ENCODE measurements at places on chromosomes 3 and 15.

GRCh38 chr3:172746475-172746874 is 4.1 kb upstream of the ECT2 start:
- peak; percentile 56 for DNase-seq

DNA sequence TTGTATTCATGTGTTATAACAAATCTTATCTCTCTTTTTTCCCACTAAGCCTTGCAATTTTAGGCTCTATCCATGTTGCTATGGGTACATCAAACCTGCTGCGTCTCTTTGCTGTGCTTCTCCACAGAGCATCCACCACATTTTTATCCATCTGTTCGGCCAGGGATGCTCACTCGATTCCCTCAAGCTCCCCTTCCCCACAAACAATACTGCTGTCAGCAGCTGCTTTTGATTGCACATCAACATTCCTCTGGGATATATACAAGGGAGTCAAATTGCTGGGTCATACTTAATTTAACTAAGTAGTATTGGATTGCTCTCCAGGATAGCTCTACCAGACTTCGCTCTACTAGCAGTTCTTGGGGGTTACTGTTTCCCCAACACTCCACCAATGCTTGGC is 36.8 kb downstream of the TMEM108 start:
- no peak for DNase-seq

- no peak for DNase-seq
Observed at GRCh38 chr3:101735833-101736232, 11.4 kb downstream of the CEP97 start.

DNA sequence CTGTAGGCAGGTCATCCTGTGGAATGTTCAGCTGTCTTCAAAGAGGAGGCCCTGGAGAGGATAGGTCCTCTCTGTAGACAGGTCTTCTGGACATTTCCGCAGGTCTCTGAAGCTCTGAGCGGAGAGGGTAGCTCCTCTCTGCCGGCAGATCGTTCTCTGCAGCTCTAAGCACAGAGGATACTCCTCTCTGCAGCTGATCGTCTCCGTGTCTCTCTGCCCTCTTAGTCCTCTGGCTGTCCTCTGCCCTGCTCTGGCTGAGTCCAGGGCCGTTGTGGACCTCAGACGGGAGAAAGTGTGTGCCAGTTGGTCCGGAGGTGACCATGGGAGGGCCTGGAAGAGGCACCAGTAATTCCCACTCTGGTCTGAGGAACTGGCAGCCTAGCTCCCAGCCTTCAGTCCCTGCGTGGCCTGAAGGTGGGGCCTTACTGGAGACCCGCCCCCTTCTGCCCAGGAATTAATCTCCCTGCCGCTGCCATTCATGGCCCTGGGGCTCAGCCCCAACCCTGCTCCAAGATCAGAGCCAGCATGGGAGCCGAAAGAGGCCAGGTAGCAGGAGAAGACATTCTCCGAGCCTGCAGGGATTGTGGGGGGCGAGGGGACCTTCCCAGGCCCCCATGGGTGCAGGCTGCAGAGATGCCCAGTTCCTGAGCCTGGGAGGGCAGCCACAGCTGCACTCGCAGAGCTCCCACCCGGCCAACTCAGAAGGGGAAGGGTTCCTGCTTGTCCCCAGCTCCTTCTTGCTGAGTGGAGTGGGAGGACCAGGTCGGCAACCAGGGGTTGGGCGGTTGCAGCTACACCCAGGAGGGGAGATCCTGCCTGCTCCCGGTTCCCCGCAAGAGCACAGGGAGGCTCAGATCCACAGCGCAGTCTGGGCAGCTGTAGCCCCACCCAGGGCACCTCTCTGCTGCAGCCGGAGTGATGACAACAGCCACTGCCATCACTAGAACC is 488.7 kb downstream of the RSL24D1 start:
- DNase-seq, result no peak

DNA sequence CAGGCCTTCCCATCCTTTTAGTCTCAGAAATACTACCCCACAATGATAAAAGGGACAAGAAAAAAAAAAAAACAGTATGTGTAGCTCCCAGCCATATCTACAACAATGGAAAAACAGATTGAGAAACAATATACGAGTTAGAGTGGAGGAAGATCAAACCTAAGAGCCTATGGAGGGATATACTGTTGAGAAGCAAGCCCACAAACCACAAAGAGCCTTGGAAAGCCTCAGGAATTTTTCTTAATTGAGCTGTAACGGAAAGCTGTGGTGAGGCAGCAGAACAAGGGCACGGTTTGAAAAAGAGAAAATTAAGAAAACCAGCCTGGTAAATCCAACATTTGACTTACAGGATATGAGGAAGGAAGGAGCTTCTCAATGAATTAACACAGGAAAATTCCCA is 21.4 kb downstream of the KPNA1 start:
- peak; percentile 90 for DNase-seq

- peak; percentile 89 for DNase-seq
Observed at GRCh38 chr3:194042927-194043326, 93.0 kb upstream of the HES1 start.

DNA sequence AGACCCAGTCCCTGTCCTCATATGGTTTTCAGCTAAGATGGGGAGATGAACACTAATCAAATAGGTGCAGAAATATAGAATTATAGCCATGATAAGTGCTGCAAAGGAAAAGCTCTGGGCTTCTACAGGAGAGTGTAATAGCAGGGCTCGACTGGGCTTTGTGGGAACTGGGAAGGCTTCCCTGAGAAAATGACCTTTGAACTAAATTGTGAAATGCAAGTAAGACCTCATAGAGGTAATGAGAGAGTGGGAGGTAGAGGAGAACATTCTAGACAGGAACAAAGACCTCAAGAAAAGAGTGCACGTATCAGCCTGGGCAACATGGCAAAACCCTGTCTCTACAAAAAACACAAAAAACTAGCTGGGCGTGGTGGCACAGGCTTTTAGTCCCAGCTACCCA is 231.6 kb downstream of the ABHD5 start:
- DNase-seq, result no peak

DNA sequence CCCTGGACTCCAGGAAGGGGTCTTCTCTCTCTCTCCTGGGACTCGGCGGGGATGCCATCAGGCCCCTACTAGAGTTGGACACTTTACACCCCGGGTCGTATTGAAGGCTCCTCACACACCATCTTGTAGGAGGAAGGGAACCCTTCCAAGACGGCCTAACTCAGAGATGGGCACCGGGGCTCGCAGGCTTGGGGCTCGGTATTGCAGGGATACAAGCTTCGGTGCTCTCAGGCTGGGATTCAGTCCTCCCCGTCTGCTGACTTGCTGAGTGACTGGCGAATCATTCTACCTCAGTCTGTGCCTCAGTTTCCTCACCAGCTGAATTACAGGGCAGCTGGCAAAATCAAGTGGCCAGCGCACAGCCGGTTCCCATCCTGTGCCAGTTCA is 419 bp upstream of the CALML4 start:
- no peak for DNase-seq

DNA sequence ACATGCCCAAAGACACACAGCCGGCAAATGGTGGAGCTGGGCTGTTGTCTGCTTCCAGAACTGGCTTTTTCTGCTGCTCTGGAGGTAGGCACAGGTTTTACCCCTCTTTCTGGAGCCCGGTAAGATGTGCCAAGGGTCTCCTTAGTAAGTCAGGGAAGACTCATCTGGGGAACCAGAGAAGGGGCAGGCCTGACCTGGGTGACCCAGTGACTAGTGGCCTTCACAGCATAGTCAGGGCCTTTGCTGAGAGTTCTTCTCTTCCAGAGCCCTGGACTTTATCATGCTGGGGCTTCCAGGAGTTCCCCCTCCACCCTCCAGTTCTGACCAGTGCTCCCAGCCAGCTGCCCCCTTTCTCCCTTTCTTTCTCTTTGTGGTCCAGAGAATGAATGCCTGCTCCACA is 3.2 kb downstream of the CD276 start:
- DNase-seq, result no peak

DNA sequence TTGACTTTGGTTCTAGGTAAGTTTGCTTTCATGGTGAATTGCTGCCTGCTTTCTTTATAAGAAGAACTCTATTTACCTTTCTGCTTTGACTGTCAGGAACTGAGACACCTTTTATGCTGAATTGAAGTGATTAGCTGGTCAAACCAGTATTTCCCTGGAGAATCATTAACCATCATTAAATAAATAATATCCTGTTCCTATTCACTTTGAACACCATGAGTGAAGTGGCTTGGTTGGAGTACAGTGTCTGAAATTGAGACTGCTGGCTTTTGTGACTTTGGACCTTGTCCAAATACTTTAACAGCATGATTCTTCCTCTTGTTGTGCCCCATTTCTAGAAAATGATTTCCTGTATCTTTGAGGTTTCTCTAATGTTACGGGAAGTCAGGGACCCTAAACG is 5.6 kb upstream of the TMEM62 start:
- no peak for DNase-seq

- peak; percentile 92 for DNase-seq
Observed at GRCh38 chr3:152272771-152273242, 4.1 kb downstream of the MBNL1 start.

GRCh38 chr3:156820692-156821080 is 5.5 kb upstream of the LEKR1 start:
- DNase-seq, result peak; percentile 22

DNA sequence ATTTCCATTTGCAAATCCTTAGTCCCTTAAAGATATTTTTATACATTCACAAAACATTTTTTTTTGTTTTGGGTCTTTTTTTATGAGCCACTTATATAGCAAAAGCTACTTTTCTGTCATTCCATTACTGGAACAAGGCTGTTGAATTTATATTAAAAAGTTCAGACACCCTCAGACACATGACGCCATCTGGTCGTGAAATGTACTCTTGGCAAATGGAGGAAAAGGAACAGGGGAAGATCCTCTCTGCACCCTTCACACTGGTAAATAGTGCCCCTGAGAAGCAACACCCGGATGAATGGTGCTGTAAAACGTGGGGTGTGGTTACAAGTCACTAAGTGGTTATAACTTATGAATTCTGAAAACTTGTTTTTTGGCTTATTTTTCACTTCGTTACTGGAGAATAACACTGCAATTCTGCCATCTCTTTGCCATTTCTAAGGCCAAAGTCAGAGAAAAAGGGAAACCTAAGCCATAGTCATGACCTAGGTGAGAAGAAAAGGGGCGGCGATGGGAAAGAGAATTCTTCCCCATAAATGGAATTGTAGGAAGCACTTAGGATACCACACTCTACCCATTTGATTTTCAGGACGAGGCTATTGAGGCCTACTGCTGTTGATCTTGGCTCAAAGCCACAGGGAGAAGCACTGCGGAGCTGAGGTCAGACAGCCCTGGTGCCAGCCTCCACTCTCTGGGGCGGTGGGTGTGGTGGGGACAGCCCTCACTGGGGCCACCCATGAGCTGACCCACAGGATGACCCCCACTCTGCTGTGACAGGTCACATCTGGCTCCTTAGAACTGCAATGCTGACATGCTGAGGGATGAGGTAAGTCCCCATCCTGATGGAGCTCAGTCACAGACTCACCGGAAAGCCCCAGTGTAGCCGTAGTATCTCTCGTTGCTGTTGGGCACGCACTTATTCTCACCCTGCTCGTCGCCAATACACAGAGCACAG is 21.9 kb downstream of the LTF start:
- peak; percentile 29 for DNase-seq

DNA sequence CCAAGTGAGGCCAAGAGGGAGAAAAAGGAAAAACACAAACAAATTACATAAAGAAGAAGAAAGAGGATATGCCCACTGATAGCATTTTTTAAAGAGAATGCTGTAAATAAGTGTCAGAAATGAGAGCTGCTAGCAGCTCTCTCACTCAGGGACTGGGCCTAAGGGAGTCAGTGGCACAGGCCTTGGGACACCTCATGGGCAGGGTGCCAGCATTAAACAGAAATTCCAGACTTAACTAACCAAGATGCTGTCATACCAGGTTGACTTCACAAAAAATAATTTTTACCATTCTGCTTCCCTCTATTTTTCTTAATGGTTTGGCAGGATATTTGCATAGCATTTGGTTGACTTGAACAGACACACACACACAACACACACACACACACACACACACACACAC is 92.3 kb upstream of the ADAMTSL3 start:
- DNase-seq, result peak; percentile 9

DNA sequence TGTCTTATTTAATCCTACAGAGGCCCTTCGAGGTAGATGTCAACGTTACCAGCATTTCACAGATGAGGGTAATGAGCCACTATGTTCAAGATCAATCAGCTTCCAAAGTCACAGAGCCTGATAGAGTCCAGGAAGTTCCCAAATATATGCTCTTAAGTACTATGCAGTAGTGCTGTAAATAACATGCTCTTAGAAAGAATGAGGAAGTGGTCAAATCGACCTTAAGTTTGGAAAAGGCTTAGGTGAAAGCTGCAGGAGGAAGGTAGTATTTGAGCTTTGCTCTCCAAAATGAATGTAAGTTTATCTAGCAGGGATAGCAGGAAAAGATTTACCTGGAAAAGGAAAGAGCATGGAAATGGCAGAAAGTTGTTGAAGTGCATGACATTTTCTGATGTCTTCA is 234.0 kb downstream of the RBMS3 start:
- DNase-seq, result no peak

DNA sequence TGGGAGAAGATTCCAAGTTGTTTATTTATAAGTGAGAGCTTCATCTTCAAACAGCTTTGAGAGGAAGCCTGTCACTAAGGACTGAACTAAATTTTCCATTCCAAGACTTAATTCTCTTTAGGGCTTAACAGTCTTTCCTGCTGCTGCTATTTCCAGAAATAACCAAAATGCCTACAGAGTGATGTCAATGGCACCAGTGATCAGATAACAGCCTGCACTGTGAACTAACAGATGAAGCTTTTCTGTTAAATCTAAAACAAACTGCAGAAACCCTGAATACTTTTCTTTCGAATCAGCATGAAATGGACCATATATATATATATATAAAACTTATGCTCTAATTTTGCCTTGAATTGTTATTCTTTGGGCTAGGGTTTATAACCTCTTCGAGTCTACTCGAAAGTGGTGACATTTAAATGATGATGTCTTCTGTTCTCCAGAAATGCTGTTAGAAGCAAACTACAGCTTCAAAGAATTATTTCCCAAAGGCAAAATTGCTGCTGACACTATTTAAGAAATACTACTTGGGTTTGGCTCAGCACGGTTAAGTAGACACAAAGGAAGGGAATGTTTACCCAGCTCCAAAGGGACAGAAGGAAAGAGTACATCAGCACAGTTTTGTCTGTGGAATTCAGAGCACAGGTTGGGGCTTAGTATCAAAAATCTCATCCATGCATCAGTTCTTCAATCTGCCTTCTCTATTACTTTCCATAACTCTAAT is 238.5 kb upstream of the LRRN1 start:
- peak; percentile 85 for DNase-seq

DNA sequence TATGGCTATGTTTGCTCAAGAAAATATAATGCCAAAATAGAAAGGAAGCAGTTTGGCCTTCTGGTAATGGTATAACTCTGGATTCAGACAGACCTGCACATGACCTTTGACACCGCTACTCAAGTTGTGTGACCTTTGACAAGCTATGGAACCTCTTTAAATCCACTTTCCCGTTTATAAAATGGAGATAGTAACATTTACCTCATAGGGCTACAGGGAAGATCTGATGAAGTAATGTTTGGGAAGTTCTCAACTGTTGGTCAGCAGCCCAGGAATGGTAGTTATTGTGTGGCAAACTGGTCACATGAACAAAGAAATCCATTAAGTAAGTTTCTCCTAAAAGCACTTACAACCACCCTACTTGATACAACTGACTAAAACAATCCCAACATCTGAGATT is 95.1 kb upstream of the PHLDB2 start:
- no peak for DNase-seq
